Urothelium cell line (cell line): ENCODE measurements at places on chromosomes 3 and 15.

GRCh38 chr3:128075522-128076482 lies 23.6 kb downstream of the SEC61A1 start:
- DNase-seq: peak; percentile 72

GRCh38 chr15:56950979-56951378 lies 32.5 kb downstream of the TCF12 start:
- DNase-seq: no peak

DNA sequence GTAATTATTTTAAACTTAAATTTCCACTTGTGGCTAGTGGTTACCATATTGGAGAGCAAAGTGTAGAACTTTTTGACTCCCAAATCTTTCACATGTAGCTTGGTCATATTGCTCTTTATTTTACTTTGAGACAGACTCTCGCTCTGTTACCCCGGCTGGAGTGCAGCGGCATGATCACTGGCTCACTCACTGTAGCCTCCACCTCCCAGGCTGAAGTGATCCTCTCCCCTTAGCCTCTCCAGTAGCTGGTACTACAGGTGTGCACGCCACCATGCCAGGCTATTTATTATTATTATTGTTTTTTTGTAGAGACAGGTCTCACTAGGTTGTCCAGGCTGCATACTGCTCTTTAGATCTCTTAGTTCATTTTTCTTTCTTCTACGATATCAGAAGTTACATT lies 3.9 kb downstream of the FNDC3B start:
- no peak for DNase-seq

GRCh38 chr15:68572309-68572708 lies 6.5 kb upstream of the CORO2B start:
- no peak for DNase-seq

DNA sequence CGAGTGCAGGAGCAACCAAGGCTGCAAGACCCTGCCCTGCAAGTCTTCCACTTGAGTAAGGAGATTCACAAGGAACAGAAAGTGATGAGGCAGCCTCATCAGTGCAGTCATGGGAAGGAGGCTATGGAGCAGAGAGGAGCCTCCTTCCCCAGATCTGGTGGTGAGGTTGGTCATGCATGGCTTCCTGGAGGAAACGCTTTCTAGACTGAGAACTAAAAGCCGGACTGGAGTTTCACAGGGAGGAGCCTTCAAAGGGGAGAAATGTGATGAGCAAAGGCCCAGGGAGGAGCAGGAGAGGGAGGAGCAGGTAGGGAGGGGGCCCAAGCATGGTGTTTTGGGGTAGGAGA lies 139.9 kb downstream of the SRGAP3 start:
- no peak for DNase-seq

DNA sequence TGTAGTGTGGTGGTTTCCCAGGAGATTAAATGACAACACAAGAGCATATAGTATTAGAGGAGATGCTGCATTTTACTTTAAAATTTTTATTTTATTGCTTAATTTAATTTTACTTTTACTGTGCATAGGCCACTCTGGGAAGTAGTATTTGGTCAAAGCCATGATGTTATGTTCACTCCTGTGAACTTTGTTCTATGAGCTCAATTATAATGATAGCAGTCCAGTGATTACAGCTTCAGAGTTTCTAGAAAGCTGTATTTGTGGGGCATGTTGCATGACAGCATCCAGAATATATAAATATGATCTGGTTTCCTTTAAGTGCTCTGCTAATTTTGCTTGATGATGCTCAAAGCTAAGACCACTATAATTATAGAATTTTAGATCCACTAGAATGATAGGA lies 338.6 kb downstream of the NSUN3 start:
- no peak for DNase-seq
